ENCODE measurements at places on chromosomes 7 and 10. TPM values are rescaled to one million over a fixed set of nuclear protein-coding genes. Genes with fewer than 3 reads are reported as not detected.
A peak's percentile ranks its signal among the peaks of the same experiment; 100 is the strongest.

Gene HKDC1
- total RNA-seq = under 0.01 TPM

DNA sequence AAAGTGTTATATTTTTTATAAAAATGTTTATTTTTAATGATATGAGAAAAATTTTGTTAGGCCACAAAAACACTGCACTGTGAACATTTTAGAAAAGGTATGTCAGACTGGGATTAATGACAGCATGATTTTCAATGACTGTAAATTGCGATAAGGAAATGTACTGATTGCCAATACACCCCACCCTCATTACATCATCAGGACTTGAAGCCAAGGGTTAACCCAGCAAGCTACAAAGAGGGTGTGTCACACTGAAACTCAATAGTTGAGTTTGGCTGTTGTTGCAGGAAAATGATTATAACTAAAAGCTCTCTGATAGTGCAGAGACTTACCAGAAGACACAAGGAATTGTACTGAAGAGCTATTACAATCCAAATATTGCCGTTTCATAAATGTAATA is 64.8 kb upstream of the CAPZA2 start:
- DNase-seq = no peak

DNA sequence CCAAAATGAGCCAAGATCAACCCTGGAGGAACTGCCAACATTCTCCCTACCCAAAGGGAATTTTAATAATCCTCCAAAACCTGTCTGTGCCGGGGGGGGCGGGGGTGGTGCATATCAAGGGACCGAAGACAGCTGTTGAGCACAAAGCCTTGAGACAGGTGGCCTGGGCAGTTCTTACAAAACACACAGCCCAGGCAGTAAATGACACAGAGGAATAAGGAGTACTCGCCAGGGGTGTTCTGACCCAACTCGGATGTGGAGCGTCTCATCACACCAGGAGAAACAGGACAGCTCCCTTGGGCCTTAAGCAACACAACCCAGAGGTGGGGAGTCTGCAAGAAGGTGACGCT is 35.6 kb downstream of the PLAC9 start:
- DNase-seq = no peak

Gene CACNB2
- total RNA-seq = 0.36 TPM

- DNase-seq = no peak
These were observed 1454.8 kb upstream of the LRRTM3 start for GRCh38 chr10:65470986-65471385.

- peak; percentile 85 for DNase-seq
These were observed 1.8 kb upstream of the CCDC6 start for GRCh38 chr10:59907918-59908807.
